Fibroblast of skin of abdomen (primary cell): ENCODE measurements at places on chromosomes 2 and 18.

DNA sequence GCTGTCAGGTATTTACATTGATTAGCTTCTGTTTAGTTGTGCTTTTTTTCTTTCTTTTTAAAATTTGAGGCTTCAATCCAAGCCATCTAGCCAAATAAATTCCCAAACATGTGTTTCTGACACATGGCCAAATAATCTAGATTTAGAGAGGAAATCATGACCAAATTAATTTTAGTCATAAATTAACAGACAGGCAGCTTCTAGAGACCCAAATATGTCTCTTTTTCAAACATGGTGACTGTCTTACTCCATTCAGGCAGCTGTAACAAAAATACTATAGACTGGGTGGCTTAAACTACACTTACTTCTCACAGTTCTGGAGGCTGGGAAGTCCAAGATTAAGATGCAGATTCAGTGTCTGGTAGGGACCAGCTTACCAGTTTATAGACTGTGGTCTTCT lies 23.2 kb upstream of the NAB1 start:
- no peak for DNase-seq

DNA sequence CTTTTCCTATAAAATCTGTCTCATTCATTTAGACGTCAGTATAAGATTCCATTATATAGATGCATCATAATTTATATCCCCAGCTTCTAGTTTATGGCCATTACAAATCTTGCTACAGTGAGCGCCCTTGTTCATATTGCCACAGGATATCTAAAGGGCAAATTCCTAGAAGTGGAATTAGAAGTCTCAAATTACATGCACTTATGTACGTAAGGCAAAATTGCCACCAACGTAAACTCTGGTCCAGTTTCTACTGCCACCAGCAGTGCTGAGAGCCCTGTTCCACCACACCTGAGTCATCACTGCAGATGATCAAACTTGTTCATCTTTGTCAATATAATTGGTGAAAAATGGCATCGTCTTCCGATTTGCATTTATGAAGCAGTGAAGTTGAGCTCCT lies 90.9 kb upstream of the ID2 start:
- no peak for DNase-seq

- DNase-seq, result peak; percentile 16
Observed at GRCh38 chr2:175097297-175097696, 70.7 kb downstream of the ATF2 start.

GRCh38 chr2:49113046-49113445 lies 41.3 kb downstream of the FSHR start:
- no peak for DNase-seq

GRCh38 chr2:50602636-50603327 lies 429.1 kb downstream of the NRXN1 start:
- no peak for DNase-seq

- DNase-seq, result no peak
Observed at GRCh38 chr2:152637251-152637650, 80.0 kb downstream of the PRPF40A start.

GRCh38 chr2:50955081-50955480 lies 76.9 kb downstream of the NRXN1 start:
- DNase-seq, result no peak

GRCh38 chr2:149561309-149561926 lies 26.2 kb downstream of the MMADHC start:
- DNase-seq, result peak; percentile 16

- DNase-seq, result no peak
Observed at GRCh38 chr2:154600927-154601494, 97.5 kb upstream of the KCNJ3 start.

DNA sequence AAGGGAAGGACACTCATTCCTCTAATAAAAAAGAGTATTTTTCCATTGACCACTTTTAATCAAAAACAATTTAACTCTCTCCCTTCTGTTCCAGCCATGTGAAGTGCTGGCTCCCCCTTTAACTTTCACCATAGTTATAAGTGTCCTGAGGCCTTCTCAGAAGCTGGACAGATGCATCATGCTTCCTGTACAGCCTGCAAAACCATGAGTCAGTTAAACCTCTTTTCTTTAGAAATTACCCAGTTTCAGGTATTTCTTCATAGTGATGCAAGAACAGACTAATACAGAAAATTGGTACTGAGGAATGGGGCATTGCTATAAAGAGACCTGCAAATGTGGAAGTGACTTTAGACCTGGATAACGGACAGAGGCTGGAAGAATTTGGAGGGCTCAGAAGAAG lies 643.6 kb upstream of the DDX18 start:
- no peak for DNase-seq

GRCh38 chr2:43441195-43441594 lies 154.6 kb downstream of the THADA start:
- no peak for DNase-seq

DNA sequence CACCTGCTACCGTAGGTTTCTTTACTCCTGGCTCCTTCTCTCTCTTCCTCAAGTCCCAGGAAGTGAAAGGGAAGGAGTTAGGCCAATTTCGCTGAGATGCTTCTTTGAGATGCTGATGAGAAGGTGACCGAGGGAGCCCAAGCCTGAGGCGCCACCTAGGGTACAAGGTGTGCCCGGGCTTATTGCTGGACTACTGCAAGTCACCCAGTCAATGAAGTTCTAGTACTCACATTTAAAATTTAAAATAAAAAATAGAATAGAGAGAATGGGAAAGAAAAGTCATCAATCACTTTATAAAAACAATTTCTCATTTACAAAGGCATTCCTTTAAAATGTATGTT lies 45.3 kb downstream of the ACAA2 start:
- peak; percentile 70 for DNase-seq

- no peak for DNase-seq
Observed at GRCh38 chr2:68969736-68970490, 4.5 kb upstream of the GKN1 start.

DNA sequence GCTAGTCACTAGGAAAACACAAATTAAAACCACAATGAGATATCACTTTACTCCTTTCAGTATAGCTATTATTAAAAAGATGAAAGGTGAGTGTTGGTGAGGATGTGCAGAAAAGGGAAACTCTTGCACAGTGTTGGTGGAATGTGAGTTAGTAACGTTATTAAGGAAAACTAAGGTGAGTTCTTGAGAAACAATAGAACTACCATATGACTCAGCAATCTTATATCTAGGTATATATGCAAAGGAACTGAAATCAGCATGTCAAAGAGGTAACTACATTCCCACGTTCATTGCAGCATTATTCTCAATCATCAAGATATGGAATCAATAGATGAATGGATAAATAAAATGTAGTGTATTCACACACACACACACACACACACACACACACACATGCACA lies 117.3 kb upstream of the HNMT start:
- DNase-seq, result no peak

- no peak for DNase-seq
Observed at GRCh38 chr2:113160248-113160647, 13.5 kb upstream of the PSD4 start.

GRCh38 chr2:51959696-51960095 lies 927.8 kb upstream of the NRXN1 start:
- peak; percentile 8 for DNase-seq

DNA sequence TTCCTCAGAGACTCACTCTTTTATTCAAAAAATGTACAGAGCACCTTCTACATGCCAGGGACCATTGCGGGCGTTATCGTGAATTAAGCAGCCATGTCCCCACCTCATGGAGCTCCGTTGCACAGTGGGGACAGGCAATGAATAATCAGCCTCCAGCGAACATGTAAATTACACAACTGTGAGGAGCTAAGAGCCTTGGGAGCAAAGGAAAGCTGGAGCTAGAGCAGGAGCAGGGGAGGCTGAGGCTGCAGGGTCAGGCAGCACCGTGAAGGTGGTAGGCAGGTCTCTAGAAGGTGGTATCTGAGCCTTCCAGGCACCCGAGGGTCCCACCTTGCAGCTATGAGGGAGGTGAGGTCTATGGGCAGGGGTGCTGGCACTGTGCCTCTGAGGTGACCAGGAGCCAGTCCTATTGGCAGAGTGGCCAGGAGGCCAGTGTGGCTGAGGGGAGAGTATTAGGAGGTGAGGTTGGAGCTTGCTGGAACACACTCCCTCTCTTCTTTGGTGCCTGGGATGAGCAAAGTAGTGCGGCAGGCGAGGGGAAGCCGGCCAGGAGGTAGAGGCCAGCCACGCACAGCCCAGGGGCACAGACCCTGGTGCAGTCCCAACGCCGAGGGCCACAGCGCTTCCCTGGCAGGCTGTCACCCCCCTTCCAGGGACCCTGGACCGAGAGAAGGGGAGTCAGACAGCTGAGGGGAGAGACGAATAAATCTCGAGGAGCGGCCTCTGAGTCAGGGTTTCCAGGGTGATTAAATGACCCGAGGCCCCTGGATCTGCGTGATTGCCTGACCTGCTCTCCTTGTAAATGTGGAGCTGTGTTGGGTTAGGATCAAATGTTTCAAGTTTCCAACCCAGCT lies 167.3 kb downstream of the SEPTIN10 start:
- no peak for DNase-seq

DNA sequence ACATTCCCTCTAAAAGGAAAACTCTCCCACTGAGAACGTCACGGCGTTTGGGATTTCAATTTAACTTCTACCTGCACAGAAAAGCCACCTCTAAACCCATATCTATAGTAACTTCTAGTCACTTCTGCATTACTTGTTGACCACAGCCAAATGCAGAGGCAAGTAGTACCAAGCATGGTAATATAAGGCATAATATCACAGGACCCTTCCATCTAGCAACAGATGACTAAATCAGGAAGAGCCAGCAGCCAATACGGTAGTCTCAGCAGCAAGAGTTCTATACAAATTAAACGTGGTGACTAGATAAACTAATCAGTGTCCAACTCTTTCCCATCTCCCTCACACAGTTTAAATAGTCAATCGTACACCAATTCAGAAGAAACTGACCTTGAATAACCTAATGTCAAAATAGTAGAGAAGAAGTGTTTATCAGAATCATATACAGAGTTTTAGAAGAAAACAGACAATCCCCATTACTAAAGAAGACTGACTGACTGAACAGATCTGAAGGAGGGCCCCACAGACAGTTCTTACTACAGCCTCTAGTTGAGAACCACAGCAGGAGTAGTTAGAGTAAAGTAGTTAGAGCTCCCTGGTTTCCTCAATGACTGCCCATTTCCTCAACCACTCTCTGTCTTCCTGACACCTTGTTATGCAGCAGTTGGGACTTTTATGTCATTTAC lies 30.0 kb downstream of the MEMO1 start:
- no peak for DNase-seq

DNA sequence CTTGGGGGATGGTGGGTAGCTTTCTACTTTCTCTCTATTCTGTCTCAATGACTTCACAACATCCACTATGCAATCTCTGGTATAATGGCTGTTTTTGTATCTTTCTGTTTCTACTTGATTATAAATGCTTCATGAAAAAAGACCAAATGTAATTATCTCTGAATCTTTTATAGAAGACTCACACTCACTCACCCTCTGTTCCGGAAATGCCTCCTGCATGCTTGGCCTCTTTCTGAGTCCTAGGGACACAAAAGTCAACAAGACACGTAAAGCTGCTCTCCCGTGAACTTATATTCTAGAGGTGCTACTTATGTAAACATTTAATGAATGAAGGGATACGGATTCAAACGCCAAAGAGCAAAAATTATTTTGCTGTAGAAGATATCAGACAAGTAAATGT lies 502.2 kb upstream of the SOX11 start:
- DNase-seq, result no peak

DNA sequence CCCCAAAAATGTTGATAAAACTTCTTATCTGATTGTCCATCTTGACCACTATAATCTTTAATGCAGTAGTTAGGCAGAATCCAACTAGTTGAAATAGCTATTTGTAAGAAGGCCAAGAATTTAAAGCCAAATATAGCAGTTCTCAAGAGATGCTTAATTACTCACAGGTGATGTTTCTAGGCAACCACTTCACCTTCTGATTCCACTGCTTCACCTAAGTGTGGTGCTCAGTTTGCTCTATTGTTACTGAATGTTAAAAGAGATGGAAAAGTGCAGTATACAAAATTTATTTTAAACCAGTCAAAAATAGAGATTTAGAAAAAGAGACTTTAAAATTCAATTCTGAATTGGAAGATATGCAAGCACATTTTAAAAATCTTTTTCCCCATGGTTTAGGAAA lies 539.4 kb downstream of the ZNF804A start:
- DNase-seq, result no peak

GRCh38 chr2:96945014-96945413 lies 41.4 kb downstream of the FAM178B start:
- no peak for DNase-seq

- no peak for DNase-seq
Observed at GRCh38 chr2:120251078-120251477, 1.6 kb upstream of the RALB start.

GRCh38 chr2:193584522-193584938 lies 1389.8 kb upstream of the TMEFF2 start:
- peak; percentile 26 for DNase-seq

GRCh38 chr2:149064365-149064841 lies 25.9 kb downstream of the LYPD6B start:
- DNase-seq, result no peak

DNA sequence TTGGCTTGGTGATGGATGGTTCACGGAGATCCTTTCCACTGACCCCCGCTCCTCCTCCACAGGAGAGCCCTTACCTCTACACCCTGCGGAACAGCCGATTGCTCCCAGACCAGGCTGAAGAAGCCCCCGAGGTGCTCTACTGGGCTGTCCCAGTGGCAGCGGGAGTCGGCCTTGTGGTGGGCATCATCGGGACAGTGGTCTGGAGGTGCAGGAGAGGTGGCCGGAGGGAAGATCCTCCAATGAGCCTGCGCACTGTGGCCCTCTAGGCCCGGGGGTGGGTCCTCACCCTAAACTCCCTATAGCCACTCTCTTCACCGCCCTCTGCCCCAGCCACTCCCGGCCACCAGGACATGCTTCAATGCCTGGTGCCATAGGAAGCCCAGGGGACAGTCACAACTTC lies 108.8 kb upstream of the PPP1CB start:
- DNase-seq, result no peak

DNA sequence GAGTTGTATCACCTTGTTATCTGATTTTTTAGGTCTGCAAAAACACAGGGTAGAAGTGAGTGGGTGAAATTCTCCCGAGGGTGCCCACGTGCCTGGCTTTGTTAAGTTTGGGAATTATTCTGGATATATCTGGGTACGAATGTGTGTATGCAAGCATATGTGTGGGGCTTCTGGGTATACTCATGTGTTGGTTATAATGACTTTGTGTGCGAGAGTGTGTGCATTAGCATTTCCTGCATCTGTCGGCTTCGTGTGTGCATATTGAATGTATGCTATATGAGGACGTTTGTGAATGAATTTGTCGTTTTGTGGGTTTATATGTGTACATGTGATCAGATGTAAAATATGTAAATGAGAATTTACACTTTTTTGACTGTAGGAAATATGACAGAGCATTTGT lies 13.8 kb upstream of the DNAJC27 start:
- no peak for DNase-seq

- peak; percentile 14 for DNase-seq
Observed at GRCh38 chr2:226797289-226797988, 2.2 kb downstream of the IRS1 start.

GRCh38 chr2:142596334-142597088 lies 281.0 kb upstream of the KYNU start:
- DNase-seq, result peak; percentile 1

DNA sequence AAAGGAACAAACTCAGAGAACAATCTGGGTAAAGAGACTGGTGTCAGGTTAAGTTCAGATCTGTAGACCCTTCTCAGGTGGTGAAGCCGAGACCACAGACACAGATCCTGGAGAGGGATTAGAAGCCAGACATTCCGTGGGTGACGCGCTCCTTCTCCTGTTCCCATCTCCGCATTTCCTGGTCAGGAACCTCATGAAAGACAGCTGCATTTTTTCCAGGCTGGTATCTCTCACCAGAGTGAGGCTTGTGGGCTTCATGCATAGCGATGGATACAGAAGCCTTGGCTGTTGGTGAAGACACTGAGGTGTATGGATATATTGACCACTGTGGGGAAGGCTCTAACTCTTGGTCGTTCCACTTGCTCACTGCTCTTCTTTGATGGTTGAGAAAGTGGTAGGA lies 152.6 kb downstream of the FAM210A start:
- no peak for DNase-seq

- peak; percentile 6 for DNase-seq
Observed at GRCh38 chr18:36829362-36830157, 633 bp downstream of the KIAA1328 start.
